Activated CD8-positive, alpha-beta memory T cell treated with anti-CD3 and anti-CD28 coated beads for 36 hours (primary cell): ENCODE measurements at places on chromosomes 16 and 17. TPM values are rescaled to one million over a fixed set of nuclear protein-coding genes. Genes with fewer than 3 reads are reported as not detected.

Gene TMC5
- not detected for total RNA-seq

Gene EEF2KMT
- 36.6 TPM for total RNA-seq

Gene KCNH4
- 1.3 TPM for total RNA-seq

Gene C17orf107
- total RNA-seq = 3.2 TPM

Gene BAIAP3
- 0.34 TPM for total RNA-seq

Gene TTC19
- total RNA-seq = 36.8 TPM

Gene TNRC6C
- total RNA-seq = 21.0 TPM

Gene METRNL
- 34.8 TPM for total RNA-seq

Gene NRN1L
- 1.1 TPM for total RNA-seq

Gene ITGB4
- total RNA-seq = 1.9 TPM

Gene MRPS23
- 88.4 TPM for total RNA-seq

Gene NF1
- 20.4 TPM for total RNA-seq

Gene ZNF263
- 26.2 TPM for total RNA-seq

Gene HOXB7
- 0.73 TPM for total RNA-seq

Gene GNG13
- not detected for total RNA-seq

Gene LDAF1
- 9.3 TPM for total RNA-seq

Gene MYBBP1A
- 157 TPM for total RNA-seq

Gene MON1B
- 69.8 TPM for total RNA-seq

Gene CCDC78
- total RNA-seq = 8.6 TPM

Gene SPATA33
- total RNA-seq = 14.4 TPM

Gene MYO1D
- total RNA-seq = 12.5 TPM

Gene KRTAP2-3
- total RNA-seq = not detected

Gene SCGB1C2
- total RNA-seq = not detected

Gene CES2
- 25.0 TPM for total RNA-seq

Gene RGS11
- total RNA-seq = 0.08 TPM

Gene TMEM100
- not detected for total RNA-seq
